HS-27A (cell line): ENCODE measurements at places on chromosomes 1 and 21.

GRCh38 chr1:44000122-44000665, 8.8 kb downstream of the CCDC24 start:
- DNase-seq = no peak

DNA sequence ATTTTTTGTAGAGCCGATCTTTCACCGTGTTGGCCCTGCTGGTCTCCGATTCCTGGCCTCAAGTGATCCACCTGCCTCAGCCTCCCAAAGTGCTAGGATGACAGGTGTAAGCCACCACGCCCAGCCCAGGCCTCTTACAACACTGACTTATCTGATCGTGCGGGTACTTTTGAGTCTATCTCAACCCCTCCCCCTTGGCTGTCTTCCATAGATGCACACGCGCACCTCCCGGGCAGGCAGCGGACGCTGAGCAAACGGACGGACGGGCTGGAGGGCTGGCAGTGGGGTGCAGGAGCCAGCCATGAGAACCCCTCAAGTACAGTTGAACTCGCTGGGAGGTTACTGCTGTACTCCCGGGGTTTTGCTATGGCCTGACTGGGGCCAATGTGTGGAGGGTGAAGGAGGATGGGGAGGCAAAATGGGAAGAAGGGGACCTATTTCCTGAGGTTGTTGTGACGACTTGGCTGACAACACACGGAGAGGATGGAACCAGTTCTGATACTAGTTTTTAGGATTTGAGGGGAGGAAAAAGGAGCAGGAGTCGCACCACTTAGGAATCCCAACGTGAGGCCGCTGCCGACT, 959 bp downstream of the CD58 start:
- no peak for DNase-seq

DNA sequence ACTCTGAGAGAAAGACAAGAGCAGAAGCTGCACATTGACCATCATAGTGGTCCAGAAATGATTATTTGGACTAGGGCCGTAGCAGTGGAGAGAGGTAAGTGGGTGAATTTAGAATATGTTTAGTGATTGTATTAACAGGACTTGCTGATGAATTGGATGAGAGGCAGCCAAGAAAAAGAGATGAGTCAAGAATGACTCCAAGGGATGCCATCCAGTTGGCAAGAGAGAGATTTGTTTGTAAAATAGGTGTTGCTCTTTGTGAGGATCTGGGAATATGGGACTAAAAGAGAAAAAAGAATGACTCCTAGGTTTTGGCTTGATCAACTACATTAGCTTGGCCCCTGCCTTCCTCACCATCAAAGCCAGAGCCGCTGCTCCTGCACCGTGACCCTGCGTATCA, 54.2 kb upstream of the ARTN start:
- DNase-seq = peak; percentile 36

- DNase-seq = no peak
Observed at GRCh38 chr1:156406251-156406650, 37.2 kb downstream of the RHBG start.

GRCh38 chr1:55087439-55087838, 48.1 kb downstream of the PCSK9 start:
- no peak for DNase-seq

DNA sequence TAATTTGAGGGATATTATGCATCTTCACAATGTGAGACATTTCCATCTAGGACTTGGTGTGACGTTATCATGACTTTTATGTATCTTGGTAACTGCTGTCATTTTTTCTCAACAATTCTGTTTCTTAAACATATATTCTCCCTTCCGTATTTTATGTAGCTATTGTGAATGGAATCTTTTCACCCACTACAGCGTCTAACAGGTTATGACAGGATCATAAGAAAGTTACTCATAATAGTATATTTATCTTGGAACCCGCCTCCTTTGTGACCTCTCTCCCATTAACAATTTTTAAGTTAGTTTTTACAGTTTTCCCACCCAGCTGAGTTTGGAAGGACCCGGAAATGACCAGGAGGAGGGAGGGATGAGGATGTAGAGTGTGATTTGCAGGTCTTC, 6.8 kb upstream of the DMRTA2 start:
- no peak for DNase-seq

- no peak for DNase-seq
Observed at GRCh38 chr1:241839369-241839979, 8.5 kb upstream of the EXO1 start.

DNA sequence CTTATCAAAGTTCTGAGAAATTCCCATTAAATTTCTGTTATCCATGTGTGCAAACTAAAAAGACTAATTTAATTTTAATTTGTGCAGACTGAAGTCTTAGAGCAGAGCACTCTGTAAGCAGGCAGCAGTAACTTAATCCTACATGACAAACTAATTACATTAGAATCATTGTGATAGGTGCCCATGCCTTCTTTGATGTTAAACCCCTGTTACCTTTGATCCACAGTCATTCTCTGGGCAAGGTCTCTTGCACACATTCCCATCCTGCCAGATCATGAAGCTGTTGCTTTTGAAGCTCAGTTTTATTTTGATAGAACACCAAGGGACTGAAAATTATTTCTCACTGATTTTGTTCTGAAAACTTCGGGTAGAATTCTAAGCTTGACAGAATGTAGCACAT, 77.2 kb downstream of the BCAR3 start:
- DNase-seq = no peak

DNA sequence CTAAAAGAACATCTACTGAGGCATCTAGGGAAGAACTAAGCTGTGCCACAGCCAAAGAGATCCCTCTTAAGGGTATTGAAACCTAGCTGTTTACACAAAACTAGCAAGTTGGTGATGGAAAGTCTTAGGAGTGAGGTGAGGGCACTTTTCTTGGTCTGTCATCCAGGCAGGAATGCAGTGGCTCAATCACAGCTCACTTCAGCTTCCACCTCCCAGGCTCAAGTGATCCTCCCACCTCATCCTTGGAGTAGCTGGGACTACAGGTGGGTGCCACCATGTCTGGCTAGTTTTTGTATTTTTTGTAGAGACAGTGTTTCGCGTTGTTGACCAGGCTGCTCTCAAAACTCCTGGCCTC, 2.4 kb downstream of the PLEKHO1 start:
- DNase-seq = no peak

DNA sequence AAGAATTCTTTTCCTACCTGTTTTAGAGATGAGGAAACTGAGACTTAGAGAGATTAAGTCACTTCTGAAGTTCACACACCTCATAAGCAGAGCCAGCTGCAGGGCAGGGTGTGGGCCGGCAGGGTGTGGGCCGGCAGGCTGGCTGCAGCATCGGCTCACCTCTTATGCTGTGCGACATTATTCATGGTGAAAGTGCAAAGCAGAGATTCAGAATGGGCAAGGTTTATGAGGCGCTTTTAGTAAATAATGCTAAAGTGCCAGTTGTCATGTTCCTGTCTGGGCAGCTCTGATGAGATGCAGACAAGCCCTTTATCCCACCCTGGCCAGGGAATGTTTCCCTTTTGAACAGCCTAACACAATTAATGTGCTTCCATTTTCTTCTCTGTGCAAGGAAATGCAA, 14.6 kb downstream of the MAB21L3 start:
- DNase-seq = no peak

DNA sequence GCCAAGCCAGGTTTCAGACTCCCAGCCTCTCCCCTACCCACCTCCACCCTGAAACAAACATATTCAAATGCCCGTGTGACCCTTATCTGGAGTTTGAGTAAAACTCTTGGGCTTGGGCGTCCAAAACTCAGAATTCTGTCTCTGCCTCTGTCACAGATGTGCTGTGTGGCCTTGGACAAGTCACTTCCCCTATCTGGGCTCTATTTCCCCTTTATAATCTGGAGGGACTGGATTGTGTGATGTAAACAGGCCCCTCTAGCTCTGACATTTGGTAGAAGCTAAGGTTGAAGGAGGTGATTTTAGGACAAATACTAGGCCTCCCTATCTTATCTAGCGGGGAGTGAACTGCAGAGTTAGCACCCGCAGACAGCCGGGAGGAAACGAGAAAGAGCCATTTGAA, 67.5 kb downstream of the IGSF21 start:
- no peak for DNase-seq

GRCh38 chr1:173112129-173112528, 61.4 kb upstream of the TNFSF18 start:
- DNase-seq = no peak

- DNase-seq = no peak
Observed at GRCh38 chr1:47231301-47232186, 481 bp downstream of the TAL1 start.

GRCh38 chr1:84632137-84632536, 57.9 kb upstream of the CTBS start:
- DNase-seq = no peak

DNA sequence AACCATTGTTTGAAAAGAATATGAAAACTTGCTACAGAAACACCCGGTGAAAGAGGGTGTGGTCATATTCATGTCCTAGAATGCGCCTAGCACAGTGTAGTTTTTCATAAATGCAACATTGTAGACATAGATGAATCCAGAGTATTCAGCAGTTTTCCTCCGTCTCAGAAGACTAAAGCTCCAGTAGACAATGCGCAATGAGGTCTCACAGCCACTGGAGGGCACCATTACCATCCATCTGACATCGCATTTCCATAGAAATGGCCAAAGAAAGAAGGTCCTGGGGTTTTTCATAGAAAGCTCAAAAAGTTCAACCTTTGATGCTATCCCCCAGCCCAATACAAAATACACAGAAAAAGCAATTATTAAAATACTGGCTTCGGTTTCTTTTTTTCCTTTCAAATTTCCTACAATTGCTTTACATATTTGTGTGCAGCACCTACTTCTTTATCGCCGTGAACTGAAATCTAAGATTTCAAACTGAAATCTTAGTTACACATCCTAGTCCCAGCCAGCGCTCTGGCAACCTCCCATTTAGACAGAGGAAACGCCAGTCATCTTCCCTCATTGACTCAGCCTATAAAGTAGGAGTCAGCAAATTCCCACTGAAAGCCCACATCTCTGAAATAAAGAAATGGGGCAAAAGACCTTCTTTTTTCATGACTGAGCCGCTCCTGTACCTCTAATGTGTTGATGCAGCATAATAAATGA, 3.9 kb upstream of the CD58 start:
- DNase-seq = no peak

DNA sequence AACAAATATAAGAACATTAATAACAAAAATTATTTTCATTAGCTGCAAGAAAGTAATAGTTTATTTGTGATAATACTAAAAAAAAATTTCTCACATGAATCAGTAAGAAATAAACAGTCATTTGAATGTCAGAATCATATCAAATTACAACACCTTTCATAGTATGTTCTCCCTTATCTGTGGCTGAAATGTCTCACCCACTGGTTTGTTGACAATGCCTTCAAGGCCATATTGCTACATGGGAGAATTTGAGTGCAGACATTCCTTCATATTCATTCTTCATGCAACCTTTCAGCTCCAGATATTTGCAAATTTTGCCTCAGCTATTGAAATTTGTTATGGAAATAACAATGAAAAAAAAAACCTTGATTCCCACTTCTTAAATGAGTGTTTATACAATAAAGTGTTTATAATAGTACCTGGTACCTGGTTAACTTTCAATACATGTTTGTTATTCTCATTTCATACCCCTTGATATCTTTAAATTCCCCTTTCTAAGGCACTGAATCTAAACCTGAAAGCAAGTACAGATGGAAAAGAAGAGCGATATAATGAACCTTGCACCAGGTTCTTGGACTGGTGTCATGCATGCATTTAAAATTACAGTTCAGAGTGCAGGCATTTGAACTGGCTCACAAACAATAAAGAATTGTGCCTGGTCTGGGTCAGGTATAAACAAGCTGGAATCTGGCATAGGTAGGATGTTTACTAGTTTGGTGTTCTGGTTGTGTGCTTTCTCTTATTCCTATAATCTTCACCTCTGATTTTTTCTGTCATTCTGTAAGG, 242.2 kb upstream of the ADGRL2 start:
- no peak for DNase-seq

DNA sequence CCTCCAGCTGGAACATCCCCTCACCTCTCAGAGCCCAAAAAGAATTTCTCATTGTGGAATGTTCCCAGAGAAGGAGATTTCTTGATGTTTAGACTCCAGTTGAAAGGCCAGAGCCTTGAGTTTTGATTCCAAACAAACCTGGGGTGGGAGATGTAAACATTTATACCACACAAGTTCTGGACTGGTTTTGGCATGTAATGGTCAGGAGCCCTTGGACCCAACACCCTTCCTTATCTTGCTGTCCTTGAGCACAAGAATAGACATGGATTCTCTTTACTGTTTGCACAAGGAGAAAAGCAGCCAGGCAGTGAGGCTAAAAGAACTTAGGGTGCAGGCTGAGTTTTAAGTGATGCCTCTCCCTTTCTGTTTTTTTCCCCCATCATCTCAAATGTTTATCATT, 4.5 kb downstream of the RHBG start:
- DNase-seq = no peak

DNA sequence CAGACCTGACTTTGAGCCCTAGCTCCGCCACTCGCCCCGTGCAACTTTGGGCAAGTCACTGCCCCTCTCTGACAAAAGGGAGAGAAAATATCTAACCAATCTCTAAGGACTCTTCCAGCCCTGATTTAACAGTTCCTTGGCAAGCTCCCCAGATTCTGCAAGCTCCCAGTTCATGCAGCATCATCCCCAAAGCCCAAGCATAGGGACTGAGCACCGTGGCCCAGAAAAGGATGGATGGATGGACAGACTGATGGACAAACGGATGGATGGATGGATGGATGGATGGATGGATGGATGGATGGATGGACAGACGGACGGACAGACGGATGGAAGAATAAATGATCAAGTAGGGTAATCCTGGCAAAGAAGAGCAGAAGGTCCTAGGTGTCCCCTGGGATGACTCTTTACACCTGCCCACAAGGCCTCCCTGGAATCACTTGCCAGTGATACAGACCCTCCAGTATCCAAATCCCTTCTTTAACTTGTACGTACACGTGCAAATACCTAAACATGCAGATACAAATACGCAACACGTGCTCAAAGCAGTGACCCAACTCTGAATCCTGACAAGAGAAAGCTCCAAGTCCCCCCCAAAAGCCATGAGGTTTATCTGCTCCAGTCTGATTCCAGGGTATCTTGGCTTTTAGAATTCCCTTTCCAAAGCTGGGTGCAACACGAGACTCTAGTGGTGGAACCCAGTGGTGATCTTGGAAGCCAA, 16.0 kb downstream of the IFFO2 start:
- no peak for DNase-seq

DNA sequence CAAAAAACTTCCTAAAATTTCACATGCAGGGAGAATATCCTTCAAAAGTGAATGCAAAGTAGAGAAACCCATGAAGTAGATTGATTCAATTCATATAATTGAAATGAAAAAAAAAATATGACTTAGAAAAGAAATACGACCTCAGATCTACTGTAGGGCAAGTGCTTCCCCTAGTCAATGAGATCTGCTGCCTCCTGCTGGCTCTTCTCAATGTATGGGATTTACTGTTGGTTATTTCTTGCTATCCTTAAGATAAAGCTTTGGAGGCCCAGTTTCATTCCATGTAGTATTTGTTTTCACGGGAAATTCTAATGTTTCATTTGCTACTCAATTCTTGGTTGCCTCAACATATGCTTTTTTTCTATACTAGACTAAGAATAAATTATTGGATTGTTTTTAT, 46.2 kb downstream of the ZNF648 start:
- no peak for DNase-seq

GRCh38 chr1:19010503-19010902, 54.0 kb upstream of the IFFO2 start:
- no peak for DNase-seq

- no peak for DNase-seq
Observed at GRCh38 chr1:185159966-185160365, 3.0 kb downstream of the SWT1 start.
